ENCODE measurements at places on chromosomes 2 and 18.

DNA sequence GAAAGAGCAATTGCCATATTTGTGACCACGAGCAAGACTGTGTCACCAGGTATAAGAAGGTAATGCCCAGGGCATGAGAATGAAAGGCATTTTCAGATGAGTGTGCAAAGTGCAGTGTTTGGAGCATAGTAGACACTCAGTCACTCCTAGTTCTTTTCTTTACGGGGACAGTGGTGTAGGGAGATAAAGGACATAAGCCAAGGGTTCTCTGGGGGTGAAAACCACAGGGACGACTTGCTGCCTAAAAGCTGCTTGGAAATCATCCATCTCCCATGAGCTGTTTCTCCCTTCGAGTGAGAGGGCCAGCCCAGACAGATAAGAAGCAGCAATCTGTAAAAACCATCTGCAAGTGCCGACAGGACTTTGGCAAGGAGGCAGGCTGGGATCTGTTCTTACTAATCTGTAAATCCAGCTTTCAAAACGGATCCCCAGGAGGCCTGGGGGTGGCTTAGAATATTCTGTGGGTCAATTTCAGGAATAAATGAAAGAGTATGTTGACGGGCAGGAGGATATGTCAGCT lies 221.6 kb downstream of the LPIN1 start:
- DNase-seq = peak; percentile 66

GRCh38 chr2:219612577-219613286 lies 14.7 kb upstream of the SLC4A3 start:
- peak; percentile 87 for DNase-seq

- no peak for DNase-seq
These were observed 60.0 kb downstream of the CABLES1 start for GRCh38 chr18:23194997-23195957.

DNA sequence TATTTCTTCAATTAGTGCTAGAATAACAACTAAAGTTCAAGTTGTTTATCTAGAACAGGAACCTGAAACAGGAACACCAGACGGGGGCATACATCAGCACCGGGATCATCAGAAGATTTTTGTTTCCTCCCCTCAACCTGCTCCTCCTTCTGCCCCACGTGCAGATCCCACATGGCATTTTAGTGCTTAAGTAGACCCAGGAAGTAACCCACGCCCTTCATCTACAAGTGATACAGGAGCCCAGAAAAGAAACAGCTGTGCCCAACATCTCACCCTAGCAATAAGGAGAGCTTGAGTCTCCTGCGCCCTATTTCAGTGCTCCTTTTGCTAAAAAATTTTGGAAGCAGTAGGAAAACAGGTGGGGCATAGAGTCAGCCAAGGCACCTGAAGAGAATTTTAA lies 5.2 kb downstream of the ZNF385B start:
- no peak for DNase-seq

GRCh38 chr18:52730972-52731619 lies 391.1 kb downstream of the DCC start:
- DNase-seq = no peak

- no peak for DNase-seq
These were observed 41.0 kb upstream of the MGAT4A start for GRCh38 chr2:98771721-98772524.

- peak; percentile 24 for DNase-seq
These were observed 40.6 kb downstream of the MOB4 start for GRCh38 chr2:197556456-197556855.

All from common myeloid progenitor, CD34-positive (primary cell).